Renal cortical epithelial cell (primary cell): ENCODE measurements at places on chromosomes 12 and 14.

- DNase-seq: no peak
Observed at GRCh38 chr12:32964981-32965585, 68.5 kb upstream of the PKP2 start.

- DNase-seq: peak; percentile 45
Observed at GRCh38 chr12:25200703-25201102, 5.7 kb downstream of the ETFRF1 start.

- DNase-seq: no peak
Observed at GRCh38 chr12:91511795-91512420, 329.3 kb upstream of the DCN start.

DNA sequence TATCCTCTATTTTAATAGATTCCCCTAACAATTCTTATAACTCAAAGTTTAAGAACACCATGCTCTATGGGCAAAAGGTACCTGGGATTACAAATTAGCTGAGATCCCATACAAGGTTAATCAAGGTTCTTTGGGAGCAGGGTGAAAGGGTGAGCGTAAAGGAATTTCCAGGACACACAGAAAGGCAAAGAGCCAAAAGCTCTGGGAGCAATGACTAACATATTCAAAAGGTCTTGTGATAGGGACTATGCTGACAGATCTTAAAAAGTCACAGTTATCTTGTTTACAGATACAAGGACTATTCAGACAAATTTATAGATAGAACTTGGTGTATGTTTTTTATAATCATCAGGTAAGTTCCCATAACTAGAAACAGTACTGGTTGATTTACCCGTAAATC lies 19.5 kb upstream of the PPFIBP1 start:
- peak; percentile 79 for DNase-seq

GRCh38 chr12:76688631-76689030 lies 75.3 kb upstream of the ZDHHC17 start:
- no peak for DNase-seq

- DNase-seq: no peak
Observed at GRCh38 chr14:103220982-103221641, 97.9 kb downstream of the TNFAIP2 start.

DNA sequence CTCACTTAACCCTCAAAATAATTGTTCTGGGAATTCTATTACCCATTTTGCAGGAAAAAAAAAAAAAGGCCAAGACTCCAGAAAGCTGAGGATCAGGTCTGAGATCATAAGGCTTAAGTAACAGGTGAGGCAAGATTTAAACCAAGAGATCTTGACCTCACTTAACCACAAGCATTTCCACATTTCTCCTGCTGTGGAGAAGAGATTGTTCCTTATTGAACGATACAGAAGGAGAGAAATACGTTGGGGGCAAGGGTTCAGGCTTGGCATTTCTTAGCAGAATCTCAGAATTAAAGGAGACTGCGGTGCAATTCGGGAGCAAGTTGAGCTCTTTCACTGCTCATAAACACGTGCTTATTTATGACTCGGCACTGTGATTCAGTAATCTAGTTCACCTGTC lies 885.3 kb upstream of the TMEM132C start:
- DNase-seq: peak; percentile 79

DNA sequence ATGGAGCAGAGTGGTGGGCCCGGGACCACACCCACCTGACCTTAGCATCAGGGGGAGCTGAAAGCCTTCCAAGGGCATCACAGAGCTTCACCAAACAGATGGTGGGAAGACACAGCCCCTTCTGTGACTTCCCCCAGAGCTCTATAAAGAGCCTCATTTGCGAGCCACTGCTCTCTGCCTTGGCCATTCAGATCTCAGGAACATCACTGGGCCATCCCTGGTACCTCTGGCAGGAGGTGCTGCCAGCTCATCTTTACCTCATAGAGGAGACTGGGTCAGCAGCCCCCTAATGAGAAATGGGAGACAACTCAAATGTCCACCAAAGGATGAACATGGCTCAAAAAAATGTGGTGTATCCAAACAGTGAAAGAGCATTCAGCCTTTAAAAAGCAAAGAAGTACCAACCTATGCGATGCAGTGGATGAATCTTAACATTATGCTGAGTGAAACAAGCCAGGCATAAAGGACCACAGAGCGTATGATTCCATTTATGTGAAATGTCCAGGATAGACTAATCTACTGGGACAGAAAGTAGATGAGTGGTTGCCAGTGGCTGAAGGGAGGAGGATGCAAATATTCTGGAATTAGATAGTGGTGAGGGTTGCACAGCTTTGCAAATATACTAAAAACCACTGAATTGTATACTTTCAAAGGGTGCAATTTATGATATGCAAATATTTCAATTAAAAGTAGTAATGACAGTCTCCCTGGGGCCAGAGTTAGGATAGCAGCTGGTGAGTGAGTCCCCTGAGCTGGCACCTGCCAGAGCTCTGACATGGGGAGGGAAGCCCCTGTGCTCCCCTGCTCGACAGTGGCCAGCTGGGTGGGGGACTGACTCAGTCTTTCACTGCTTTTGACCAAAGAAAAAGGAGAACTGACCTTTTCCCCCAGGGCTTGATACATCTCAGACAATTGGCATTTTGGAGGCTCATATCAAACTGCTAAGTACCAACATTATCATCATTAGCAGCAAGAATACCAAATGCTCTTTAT lies 116.6 kb downstream of the GCH1 start:
- DNase-seq: no peak

GRCh38 chr12:104792570-104792969 lies 165.5 kb downstream of the SLC41A2 start:
- peak; percentile 85 for DNase-seq

DNA sequence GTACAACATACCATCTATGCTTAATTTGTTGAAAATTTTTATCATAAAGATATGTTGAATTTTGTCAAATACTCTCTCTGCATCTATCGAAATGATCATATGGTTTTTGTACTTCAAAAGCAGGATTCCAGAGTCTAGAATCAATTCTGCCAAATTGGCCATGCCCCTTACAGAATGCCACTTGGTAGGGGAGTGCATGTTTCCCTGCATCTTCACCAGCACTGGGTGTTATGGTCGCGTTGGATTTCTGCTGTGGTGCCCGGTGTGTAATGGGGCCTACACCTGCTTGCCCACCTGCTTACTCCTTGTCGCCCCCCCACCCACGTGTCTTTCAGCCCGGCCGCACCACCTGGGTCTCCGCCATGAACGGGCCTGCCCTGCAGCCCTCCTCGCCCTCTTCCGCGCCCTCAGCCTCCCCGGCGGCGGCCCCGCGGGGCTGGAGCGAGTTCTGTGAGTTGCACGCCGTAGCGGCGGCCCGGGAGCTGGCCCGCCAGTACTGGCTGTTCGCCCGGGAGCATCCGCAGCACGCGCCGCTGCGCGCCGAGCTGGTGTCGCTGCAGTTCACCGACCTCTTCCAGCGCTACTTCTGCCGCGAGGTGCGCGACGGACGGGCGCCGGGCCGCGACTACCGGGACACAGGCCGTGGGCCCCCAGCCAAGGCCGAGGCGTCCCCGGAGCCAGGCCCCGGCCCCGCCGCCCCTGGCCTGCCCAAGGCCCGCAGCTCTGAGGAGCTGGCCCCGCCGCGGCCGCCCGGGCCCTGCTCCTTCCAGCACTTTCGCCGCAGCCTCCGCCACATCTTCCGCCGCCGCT lies 12.3 kb downstream of the SH2B3 start:
- no peak for DNase-seq

DNA sequence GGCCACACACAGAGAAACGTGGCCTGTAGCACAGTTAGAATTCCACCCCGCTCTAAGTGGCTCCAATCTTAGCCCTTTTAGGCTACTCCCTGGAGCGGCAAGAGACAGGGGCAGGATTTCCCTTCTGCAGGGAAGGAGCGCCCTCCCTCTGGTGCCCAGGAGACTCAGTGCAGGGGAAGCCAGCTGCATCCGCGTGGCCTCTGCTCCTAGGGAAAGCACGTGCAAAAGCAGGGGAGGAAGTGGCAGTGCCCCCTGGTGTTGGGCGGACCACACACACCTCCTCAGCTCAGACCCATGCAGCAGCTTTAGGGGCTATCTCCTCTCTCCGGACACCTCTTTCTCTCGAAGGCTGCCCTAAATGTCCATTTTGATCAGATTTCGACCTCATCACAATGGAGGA lies 50.0 kb downstream of the SPRING1 start:
- DNase-seq: no peak

DNA sequence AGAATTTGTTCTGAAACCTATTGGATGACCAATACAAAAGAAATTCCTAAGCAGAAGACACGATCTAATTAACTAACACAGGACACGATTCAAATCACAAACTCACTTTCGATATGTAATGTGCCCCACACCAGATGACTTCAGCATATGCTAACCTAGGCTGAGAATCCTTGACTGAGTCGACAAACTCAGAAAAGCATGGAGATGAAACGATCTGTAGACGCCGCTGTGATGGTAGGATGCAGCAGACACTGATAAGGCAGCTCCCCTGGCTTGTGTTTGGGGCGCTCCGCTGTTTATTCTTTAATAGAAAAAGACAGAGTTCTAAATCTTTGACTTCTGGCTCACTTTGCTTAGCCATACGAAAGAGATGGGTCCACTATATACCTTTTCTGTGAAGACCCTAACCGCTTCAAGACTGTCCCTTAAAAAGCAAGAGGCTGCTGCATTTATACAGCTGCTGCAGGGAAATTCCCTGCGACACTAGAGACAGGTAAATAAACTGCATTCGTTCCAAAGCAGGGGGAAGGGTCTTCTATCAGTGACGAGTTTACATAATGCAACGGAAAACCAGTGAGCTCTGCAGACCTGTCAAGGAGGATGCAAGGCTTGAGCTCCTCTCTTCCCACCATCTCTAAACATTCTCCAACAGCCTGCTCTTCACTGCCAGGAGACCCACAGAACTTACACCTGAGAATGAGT lies 929 bp downstream of the CHD8 start:
- peak; percentile 32 for DNase-seq

GRCh38 chr14:63203618-63204406 lies 431 bp upstream of the RHOJ start:
- peak; percentile 79 for DNase-seq

- DNase-seq: peak; percentile 40
Observed at GRCh38 chr14:74394549-74394948, 31.5 kb downstream of the SYNDIG1L start.

GRCh38 chr14:99475179-99475578 lies 5.5 kb downstream of the SETD3 start:
- DNase-seq: peak; percentile 44

DNA sequence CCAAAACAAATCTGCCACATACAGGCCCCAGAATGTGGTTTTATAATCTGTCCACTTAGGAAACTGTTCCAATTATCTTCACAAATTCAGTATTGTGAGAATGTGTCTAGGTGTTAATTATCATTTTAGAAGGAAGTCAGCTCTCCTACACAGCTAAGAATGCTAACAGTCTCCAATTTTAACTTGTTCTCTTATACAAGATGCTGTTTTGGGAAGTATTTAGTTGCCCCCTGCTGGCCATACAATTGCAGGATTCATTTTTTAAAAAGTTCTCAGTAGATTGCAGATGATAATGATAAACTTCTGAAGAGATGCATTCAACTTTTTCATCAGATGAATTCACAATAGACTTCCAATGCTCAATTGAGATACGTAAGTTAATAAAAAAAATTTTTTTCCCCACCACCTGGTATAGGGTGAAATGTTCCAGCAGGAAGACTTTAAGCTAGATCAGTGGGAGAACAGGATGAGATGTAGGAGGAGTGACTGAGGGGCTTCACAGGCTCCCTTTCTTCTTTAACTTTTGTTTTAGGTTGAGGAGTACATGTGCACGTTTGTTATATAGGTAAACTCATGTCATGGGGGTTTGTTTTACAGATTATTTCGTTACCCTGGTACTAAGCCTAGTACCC lies 27.3 kb upstream of the OSBPL8 start:
- DNase-seq: peak; percentile 55

GRCh38 chr14:22225516-22226140 lies 363.4 kb downstream of the DAD1 start:
- DNase-seq: no peak

GRCh38 chr12:105481392-105482300 lies 151.2 kb downstream of the C12orf75 start:
- DNase-seq: no peak

GRCh38 chr12:111100003-111100402 lies 179.6 kb upstream of the MYL2 start:
- DNase-seq: no peak

GRCh38 chr14:74429221-74429691 lies 3.2 kb upstream of the SYNDIG1L start:
- DNase-seq: no peak

DNA sequence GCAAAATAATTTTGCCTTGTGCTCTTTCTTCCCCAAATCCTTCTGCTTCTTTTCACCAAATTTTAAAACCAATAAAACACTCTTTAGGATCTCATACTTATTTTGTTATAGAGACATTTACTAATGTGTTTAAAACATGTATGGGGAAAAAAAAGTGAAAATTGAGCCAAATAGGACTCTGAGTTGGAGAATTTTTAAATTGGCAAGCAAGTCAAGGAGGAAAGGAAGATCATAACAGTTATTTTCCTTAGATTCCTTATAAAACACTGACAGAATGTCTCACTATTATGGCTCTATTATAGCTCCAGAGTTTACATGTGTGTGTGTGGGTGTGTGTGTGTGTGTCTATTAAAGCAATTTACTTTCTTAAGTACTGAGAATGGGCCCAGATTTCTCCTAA lies 220.5 kb downstream of the SLC6A15 start:
- no peak for DNase-seq

DNA sequence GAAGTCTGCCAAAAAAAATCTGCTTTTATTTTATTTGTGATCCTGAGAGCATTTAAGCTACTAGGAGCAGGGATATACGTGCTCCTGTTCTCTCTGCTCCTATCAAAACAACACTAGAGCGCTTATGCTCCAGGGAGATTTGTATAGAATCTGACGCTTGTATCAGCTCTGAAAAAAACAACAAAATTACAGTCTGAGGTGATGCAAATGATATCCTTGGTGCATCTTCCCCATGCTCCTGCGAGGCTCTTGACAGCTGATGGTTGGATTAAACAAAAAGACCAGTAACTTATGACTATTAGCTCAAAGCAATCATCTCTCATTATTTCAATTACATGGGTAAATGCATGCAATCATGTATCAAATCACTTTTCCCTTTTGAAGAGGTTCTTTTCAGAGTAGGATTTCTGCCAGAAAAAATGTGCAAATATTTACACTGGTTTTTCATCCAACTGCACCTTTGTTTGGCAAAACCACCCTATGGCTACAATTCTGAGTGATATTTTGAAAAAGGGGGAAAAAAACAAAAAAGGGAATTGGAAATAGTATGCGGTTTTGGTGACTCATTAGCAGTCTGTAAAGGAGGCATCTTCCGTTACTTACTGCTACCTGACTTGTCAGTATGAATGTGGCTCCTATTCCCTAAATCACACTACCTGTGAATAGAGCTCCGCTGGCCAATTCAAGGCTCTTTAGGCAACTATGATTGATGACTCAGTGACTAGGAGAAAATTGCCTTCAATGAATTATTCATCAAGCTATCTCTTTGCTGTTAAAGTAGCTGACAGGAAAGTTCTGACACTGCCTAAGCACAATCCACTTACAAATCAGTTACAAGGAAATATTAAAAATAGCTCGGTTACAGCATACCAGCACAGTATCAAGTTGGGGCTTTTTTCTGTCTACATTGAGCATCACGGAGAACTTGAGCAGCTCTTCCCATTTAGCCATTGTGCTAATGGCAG lies 450.0 kb downstream of the FOXG1 start:
- peak; percentile 51 for DNase-seq
